Mammary epithelial cell (primary cell): ENCODE measurements at places on chromosomes 12 and 14.
A peak's percentile ranks its signal among the peaks of the same experiment; 100 is the strongest.

GRCh38 chr12:65327207-65328076, 49.0 kb downstream of the MSRB3 start:
- DNase-seq: no peak

- no peak for DNase-seq
These were observed 8.1 kb downstream of the ZFYVE21 start for GRCh38 chr14:103723748-103724081.

DNA sequence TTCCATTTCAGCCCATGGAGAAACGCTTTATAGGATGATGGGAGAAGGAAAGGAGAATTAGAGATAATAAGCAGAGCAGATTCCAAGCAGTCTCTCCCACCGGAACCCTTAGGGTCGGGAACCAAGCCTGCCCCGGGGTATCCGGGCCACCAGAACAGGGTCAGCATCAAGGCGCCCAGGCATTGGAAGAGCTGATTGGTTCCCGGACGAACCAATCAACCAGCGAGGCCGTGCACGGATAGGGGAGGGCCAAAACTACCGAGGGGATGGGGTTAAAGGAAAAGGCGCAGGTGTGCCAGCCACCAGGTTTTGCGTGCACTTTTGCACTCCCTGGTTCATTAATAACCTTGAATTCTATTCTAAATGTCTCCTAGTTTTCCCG, 1.7 kb downstream of the PPM1H start:
- no peak for DNase-seq

DNA sequence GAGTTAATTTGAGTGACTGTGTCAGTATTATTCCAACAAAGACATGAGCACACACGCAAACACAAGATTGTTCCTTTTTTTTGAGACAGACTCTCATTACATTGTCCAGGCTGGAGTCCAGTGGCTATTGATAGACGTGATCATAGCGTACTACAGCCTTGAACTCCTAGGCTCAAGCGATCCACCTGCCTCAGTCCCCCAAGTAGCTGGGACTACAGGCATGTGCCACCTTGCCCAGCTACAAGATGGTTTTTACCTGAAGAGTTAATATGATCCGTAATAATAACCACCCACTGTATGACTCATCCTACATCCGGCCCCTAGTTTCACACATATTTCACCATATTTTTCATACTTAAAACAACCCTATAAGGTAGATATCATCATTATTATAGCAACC, 26.8 kb downstream of the BCAT1 start:
- peak; percentile 66 for DNase-seq

- DNase-seq: no peak
These were observed 8.6 kb downstream of the PRKAB1 start for GRCh38 chr12:119676573-119676972.

DNA sequence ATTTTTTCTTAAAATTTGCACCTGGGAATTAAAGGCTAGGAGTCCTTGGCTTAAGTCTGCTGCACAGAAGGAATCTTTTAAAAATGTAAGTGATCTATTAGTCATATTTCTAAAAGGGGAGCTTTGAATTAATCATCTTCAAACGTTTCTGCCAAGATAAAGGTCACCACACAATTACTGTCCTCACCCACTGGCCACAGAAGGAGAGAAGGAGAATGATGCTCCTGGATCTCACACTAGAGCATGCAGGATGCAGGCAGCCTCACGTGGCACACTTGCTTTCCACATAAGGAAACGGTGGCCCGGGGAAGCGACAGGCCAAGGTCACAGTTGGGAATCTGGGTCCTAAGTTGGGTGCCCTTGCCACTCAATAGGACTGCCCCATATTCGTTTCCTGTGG, 16.9 kb downstream of the PLEKHG7 start:
- DNase-seq: no peak

DNA sequence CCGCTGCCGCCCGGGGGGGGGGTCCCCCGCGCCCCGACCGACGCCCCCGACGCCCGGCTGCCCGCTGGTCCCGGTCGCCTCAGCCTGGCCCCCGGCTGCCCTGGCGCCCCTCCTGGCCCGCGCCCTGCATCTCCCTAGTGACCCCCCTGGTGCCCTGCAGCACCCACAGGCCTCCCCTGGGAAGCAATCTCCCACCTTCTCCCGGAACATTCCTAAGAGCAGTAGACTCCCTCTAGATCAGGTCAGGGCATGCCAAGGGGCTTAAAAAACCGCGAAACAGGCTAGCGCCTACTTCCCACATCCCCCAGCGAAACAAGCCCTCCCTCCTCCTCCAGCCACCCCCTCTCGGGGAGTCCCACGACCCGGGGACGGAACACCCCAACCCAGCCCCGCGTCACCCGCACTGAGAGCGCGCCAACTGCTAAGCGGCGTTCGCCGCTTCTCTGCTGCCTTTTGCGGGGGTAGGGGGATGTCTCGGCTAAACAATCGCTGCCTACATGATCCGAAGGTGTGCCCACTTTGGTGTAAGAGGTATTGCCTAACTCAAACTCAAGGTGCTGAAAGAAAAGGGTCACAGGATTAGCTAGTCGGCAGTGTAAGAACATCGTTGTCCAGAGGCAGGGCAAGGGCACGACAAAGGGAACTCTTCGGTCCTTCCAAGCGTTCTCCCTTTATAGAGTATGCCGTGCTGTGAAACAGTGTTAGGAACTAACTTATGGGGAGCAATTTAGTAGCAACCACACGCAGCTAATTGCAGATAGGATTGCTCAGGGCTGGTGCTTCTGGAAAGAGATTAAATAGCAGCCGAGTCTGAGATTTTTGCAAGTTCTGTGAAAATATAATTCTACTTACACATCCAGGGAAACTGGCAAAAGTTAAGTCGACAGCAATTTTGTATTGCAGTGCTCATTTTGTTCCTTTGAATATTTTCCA, 619 bp upstream of the NTN4 start:
- DNase-seq: peak; percentile 39

GRCh38 chr14:89826596-89826995, 127.9 kb downstream of the EFCAB11 start:
- peak; percentile 9 for DNase-seq

- DNase-seq: no peak
These were observed 16.0 kb upstream of the SLC38A2 start for GRCh38 chr12:46388427-46389021.

DNA sequence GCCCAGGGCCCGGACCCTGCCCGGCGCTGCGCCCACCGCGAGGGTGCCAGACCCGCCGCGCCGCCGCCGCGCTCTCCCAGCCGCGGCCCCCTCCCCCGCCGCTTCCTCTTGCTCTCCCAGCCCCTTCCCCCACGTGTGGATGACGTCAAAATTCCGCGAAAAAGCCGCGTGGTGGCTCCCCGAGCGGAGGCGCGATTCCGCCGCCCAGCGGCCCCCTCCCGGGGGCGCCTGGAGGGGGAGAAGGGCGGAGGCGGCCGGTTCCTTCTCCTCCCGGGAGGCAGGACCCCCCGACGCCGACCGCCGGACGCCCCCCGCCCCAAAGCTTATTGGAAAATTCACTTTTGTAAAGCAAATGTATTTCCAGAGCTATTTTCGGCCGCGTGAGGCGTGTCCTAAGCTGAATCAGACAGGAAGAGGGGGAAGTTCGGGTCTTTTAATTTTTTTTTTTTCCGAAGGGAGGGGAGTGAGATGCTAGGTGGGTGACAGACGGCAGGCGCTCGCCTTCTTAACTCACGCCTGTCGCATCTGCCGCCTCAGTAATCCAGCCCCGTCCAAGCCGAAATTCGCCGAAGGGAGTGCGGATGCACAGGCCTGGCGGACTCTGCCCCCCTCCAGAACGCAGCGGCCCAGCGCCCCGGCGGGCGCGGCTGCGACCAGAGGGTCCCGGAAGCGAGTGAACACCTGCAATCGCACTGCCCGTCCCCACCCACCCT, 4.1 kb upstream of the CCND2 start:
- DNase-seq: peak; percentile 39

GRCh38 chr12:113328368-113328889, 6.5 kb downstream of the SLC8B1 start:
- DNase-seq: no peak

GRCh38 chr12:570921-571794, 92.1 kb downstream of the NINJ2 start:
- peak; percentile 84 for DNase-seq

GRCh38 chr14:95662376-95663186, 23.6 kb upstream of the TCL1B start:
- no peak for DNase-seq

DNA sequence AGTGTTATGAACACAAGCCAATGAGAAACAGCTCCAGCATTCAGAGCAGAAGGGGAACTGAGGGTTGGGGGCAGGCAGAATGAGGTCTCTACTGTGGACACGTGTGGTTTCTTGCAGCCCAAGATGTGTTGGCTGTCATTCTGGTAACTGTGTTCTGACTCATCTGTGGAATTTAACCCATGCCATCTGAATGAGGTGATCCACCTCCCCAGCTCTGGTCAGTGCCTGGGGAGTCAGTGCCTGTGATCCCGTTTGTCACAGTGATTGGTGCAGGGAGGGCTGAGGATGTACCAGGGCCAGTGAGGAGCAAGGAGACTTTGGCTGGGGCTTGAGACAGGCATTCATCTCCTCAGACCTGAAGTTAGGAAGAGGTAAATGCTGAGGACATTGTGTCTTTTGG, 216.8 kb downstream of the MSRB3 start:
- peak; percentile 64 for DNase-seq

GRCh38 chr12:87311206-87311605, 718.0 kb downstream of the C12orf50 start:
- no peak for DNase-seq

DNA sequence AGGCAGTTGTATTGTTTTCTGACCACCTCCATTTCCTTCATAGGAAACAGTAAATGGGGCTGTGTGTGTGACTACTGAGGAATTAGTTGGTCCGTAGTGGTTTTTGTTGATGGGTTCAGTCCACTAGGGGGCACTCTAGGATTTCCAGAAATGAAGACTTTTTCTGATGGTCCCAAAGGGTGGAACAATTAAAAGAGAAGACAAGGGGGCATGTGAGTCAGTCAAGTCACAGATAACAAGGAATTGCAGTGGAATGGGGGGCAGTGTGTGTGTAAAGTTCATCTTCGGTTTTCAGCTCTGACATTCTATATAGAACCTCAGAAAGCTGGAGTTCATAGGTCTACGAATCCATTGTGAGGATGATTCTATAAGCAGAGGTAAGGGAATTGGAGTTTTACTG, 186.6 kb upstream of the OR4E1 start:
- peak; percentile 22 for DNase-seq

DNA sequence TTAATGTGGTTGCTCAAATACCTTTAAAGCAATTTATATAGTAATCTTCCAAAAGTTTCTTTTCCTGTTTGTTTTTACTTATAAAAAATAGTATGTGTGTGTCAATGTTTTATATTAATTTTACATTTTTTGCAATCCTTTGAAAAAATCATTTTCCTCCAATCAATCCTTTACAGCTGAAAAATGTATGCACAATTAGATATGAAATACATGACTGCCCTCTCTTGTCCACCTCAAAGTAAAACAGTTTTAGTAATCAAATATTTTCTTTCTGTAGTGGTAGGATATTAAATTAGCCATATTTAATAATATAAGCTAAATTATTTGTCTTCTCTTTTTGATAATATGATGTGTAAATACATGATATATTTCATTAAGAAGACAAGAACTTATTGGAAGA, 269.9 kb downstream of the ADAMTS20 start:
- no peak for DNase-seq

GRCh38 chr14:104387022-104388010, 192.2 kb upstream of the C14orf180 start:
- DNase-seq: no peak

GRCh38 chr12:122836027-122836921, 1.0 kb downstream of the HIP1R start:
- peak; percentile 74 for DNase-seq

GRCh38 chr14:92945959-92946846, 23.3 kb downstream of the CHGA start:
- DNase-seq: peak; percentile 48

- no peak for DNase-seq
These were observed 1.2 kb upstream of the SIVA1 start for GRCh38 chr14:104751539-104752422.

DNA sequence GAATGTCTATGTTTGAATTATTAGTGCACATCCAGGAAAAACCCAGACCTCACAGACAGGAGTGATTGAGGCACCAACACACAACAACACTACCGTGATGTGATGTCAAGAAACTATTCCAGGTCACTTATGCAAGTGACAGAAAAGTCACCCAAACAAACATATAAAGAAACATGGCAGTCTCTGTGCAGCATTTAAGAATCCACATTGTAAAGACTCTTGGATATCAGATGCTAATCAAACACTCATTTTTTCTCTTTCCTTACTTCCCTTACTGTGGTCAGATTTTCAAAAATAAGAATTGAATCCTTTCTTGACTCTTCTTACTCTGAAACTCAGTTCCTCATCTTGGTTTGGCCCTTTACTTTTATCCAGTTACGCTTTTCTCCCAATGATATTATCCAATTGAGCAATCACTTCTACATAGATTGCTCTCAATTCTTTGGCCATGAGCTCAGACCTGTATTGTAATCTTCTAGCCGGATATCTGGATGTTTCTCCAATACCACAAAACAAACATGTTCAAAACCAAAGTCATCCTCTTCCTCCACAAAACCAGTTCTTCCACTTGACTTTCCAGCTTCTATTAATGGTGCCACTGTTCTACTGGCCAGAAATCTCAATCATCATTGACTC, 115.4 kb downstream of the DUSP6 start:
- peak; percentile 96 for DNase-seq

DNA sequence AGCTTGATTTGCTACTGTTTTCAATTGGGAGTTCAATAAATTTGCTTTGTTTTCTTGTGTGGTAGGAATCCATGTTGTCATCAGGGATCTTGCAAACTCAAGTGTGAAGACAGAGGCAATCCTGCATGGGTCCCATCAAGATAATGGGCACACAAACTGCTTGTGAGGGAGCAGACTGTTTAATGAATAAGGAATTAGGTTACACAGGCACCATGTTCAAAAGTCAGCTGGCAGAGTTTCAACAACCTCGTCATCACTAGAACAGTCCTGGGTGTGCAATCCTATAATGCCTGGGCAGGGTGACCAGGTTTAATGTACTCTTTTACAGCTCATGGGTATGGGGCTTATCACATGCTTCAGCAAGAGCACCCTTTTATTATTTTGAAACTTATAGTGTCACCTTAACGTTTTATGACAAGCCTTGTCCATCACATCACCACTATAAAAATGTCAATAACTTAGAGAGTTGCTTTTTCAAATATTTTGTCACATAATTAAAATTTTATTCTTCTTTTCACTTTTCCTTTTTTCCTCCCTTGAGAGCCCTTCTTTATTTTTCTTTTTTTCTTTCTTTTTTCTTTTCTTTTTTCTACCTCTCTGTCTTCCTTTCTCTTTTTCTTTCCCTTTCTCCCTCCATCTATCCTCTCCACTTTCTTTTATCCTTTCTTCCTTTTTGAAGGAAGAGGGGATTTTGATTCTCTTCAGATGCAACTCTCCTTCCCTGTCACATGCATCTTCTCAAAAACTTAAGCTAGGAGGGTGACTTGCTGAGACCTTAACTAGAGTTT, 252.2 kb upstream of the ATP2B1 start:
- DNase-seq: peak; percentile 72

GRCh38 chr12:6361834-6362233, 13.5 kb downstream of the SCNN1A start:
- no peak for DNase-seq

GRCh38 chr12:53251477-53252348, 16.4 kb upstream of the ESPL1 start:
- DNase-seq: peak; percentile 72

GRCh38 chr12:108425238-108425795, 86.2 kb upstream of the CMKLR1 start:
- DNase-seq: no peak
